RPMI7951 (cell line): ENCODE measurements at places on chromosomes 6 and 20. TPM values are rescaled to one million over a fixed set of nuclear protein-coding genes. Genes with fewer than 3 reads are reported as not detected.

DNA sequence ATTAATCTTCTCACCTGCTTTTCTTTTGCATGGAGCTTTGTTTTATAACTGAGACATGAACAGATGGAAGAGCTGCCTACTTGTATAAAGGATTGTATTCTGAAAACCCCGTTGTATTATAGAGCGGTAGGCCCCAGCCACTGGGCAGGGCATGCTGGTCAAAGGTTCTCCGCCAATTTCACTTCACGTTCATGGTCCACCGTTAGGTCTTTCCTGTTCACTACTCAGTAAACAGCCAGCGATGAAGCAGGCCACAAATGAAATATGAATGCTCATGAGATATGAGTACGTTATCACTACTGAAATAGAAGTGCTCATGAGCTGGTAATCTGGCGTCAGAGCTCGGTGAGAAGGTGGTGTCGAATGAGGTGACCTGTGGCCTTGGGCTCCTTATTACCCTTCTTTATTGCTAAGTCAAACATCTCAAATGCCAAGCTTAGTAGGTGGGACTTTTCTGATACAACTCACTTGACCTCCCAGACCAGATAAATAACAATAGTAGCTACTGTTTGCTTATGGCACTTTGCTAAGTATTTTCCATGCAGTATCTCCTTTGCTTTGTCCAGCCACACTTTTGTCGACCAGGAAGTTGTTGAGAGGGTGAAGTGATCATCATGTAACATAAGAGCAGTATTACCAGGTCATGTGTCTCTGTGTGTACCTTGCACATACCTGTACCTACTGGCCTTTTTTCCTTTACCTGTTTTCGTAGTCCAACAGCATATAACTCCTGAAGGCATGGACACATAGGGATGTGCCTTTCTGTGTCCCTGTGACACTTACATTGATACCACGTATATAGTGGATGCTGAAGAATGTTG is 16.7 kb downstream of the EDN3 start:
- no peak for DNase-seq

DNA sequence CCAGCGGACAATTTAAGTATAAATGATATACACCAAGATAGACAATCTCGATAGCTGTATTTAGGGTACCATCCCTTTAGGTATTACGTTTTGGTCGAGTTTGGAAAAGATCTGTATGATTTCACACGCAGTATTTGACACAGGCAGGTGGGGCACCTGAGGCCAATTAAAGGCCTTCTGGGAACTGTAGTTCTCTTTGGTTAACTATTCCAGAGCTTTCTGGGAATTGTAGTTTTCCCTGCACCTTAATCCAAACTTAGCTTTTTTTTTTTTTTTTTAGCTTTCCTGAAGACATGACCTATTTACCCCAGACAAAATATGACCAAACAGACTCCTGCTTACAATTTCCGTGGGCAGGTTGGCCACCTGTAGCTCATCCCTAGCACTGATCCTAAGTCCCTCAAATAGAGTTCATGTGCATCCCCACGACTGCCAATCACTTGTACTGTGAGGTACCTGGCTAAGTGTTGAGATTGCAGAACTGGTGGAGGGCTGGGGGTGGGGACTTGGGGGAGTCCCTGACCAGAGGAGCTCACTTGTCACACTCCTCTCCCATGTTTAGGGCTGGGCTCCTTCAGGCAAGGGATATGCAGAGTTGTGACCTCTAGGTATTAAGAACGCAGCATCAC is 999 bp upstream of the EHMT2 start:
- DNase-seq = peak; percentile 39

DNA sequence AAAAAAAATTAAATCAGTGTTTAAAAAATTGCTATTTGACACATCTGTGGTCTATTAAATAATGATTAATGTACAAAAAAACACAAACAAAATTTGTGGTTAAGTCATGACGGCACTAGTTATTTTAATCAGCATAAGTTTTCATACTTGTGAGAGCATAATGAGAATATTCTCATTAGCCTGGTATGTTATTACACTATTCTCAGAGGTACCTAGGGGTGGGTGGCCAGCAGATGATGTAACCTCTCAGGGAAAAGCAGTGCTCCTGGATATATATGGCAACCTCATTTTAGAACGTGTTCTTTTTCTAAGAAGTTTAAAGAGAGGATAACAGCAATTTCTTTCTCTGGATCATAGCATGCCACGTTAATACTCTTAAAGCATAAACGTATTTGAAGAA is 109.2 kb downstream of the GJA1 start:
- DNase-seq = no peak

- peak; percentile 55 for DNase-seq
Measured at GRCh38 chr20:24633521-24633920, 164.1 kb downstream of the SYNDIG1 start.

DNA sequence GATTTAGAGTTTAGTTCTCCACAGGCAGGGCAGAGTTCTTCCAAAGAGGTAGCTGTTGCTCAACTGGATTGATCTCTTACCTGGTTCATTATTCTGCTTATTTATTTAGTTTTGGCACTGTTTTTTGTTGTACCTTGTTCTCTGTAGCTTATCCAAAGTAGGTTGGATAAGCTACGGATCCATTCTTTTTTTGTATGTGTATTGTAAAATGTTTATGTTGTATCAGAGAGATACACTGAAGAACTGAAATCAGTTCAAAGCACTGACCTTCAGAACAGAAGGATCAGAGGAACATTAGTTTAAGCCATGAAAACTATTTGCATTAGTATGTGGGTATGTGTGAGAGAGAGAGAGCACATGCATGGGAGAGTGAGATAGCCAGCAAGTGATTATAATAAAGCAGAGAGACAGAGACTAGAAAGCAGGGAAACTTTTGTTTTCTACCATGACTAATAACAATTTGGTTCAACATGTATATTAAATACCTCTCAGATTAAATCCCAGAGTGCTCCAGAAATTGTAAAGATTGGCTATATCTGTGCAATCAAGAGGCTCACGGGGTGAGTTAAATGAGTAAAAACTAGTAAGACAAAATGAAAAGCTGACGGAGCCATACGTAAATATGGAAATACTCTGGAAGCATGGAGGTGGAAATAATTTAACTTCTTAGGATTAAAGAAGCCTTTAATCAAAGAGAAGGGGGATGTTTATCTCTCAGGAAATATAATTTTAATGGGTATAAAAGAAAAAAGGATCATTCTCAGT is 40.2 kb downstream of the ITCH start:
- DNase-seq = no peak

- no peak for DNase-seq
Measured at GRCh38 chr6:149884215-149884614, 13.7 kb downstream of the RAET1E start.

GRCh38 chr6:141848029-141848890 is 284.5 kb upstream of the GJE1 start:
- DNase-seq = no peak

GRCh38 chr6:30465595-30466306 is 23.6 kb upstream of the HLA-E start:
- no peak for DNase-seq

DNA sequence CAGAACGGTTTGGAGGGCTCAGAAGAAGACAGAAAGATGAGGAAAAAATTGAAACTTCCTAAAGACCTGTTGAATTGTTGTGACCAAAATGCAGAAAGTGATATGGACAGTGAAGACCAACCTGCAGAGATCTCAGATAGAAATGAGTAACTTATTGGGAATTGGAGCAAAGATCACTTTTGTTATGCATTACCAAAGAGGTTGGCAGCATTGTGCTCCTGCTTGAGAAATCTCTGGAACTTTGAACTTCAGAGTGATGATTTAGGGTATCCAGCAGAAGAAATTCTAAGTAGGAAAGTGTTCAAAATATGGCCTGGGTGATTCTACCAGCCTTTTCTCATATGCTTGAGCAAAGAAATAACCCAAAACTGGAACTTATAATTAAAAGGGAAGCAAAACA is 136.0 kb downstream of the GJA1 start:
- DNase-seq = no peak

DNA sequence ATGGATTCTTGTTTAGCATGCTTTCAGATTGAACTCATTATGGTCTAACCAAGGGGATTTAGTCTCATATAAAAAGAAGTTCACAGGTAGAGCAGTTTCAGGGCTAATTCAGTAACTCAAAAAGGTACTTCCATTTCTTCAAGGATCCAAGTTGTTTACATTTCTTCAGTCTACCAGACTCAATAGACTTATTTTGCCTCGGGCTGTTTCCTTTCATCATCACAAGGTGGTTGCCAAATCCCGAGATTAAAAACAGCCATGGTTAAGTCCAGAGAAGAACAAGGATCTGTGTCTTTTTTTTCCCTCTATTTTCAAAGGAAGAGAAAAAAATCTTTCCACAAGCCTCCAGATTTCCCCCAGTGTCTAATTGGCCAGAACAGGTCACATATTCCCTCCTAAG is 69.8 kb upstream of the SNX9 start:
- peak; percentile 75 for DNase-seq

- DNase-seq = no peak
Measured at GRCh38 chr6:166305562-166306117, 2.6 kb downstream of the PRR18 start.

GRCh38 chr20:32516583-32517517 is 68.3 kb downstream of the NOL4L start:
- DNase-seq = peak; percentile 59

DNA sequence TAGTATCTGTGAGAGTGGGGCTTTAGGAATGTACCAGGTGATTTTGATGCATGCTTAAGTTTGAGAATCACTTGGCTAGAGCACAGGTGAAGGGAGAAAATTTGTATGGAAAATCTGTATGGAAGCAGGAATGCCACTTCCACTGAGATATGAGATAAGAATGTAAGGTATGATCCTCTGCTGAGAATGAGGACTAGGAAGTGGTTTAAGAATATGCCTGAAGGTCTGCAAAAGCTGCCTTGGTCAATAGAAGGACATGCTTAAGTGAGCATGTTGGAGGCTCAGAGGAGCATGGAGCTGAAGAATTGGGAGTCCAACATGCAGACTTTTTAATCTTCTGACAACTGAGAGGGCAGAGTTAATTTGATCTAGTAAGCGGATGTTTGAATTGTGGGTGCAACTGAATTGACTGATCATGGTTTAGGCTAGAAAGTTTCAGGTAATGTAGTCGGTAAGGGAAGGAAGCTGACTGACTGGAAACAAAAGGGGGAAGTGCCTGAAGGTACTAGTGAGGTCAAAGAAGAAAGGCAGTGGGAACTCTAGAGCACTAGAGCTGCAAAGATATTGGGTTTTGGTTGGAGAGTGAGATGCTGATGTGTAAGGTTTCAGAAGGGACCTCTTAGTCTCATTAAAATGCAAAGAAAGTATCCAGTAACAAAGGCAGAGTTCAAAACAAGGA is 28.6 kb upstream of the NOTCH4 start:
- no peak for DNase-seq

GRCh38 chr6:33983109-33983716 is 162.7 kb downstream of the GRM4 start:
- peak; percentile 66 for DNase-seq

GRCh38 chr6:155534678-155535077 is 79.0 kb upstream of the NOX3 start:
- DNase-seq = no peak

- DNase-seq = no peak
Measured at GRCh38 chr6:34374069-34374468, 18.4 kb downstream of the NUDT3 start.

GRCh38 chr20:48690888-48691287 is 136.9 kb downstream of the PREX1 start:
- DNase-seq = no peak

DNA sequence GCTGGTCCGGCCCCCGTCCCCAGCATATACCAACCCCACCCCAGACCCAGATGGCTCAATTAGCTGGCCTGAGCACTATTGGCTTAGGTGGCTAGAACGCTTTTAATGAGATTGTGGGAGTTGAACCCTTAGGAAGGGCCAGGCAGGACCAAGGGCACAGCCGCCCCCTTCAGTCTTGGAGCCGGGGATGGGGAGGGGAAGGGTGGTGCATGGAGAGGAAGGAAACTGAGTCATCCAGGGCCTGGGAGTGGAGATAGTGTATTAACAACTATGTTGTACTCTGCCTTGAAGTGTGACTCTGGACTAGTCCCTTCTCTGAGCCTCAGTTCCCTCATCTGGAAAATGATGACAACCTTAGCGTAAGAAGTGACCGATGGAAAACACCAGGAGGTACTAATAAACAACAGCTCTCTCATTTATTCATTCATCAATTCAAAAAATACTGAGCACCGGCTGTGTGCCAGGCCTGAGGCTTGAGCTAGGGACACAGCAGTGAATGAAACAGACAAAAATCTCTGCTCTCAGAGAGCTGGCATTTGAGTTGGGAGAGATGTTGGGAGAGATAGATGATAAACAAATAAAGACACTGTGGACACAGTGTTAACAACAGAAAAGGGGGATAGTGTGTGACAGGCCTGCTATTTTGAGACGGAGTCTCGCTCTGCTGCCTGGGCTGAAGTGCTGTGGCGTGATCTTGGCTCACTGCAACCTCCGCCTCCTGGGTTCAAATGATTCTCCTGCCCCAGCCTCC is 11.5 kb downstream of the PEDS1 start:
- no peak for DNase-seq

- no peak for DNase-seq
Measured at GRCh38 chr6:8930009-8930408, 494.7 kb upstream of the SLC35B3 start.

DNA sequence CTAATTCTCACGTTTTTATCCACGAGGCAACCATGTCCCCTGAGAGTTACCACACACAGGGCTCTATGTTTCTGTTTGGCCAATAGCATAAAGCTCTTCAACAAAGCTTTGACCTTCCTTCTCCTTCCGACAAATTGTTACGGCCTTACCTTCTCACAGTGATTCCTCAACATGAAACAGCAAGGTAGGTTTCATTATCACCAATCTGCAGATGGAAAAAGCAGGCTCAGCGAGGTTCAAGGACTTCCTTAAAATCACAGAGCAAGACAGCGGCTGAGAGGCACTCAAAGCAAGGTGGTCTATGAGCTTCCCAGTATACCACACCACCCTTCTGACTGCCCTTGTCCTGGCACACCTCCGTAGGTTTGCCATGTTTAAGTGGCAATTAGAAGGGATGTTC is 360.0 kb downstream of the CD83 start:
- DNase-seq = no peak

Gene VIP
- total RNA-seq = not detected in 2 replicates

Gene GATA5
- total RNA-seq = not detected in 2 replicates

Gene ERVFRD-1
- total RNA-seq = not detected in 2 replicates

Gene CNR1
- total RNA-seq = 2.5 and 3.4 TPM in 2 replicates

Gene HELZ2
- 13.3 and 23.4 TPM in 2 replicates for total RNA-seq

Gene CD93
- total RNA-seq = under 0.01 TPM in 1 of 2 replicates, not detected in the other

Gene ABCC10
- total RNA-seq = 12.0 and 12.2 TPM in 2 replicates

Gene REV3L
- total RNA-seq = 18.6 and 22.8 TPM in 2 replicates

Gene EYA2
- 0.10 TPM in 1 of 2 replicates, not detected in the other for total RNA-seq

Gene EFCAB8
- 0.10 and 1.1 TPM in 2 replicates for total RNA-seq

Gene ATP6V1G2
- total RNA-seq = 2.3 and 2.6 TPM in 2 replicates

Gene BNIP5
- total RNA-seq = not detected in 2 replicates

Gene CPNE5
- not detected in 2 replicates for total RNA-seq

Gene SLA2
- not detected in 2 replicates for total RNA-seq

Gene NINL
- total RNA-seq = 6.2 and 6.4 TPM in 2 replicates

Gene NR2E1
- 0.10 TPM in 1 of 2 replicates, not detected in the other for total RNA-seq

Gene EPHA7
- total RNA-seq = not detected in 2 replicates

Gene OTOR
- not detected in 2 replicates for total RNA-seq

Gene CARMIL1
- 6.8 and 9.5 TPM in 2 replicates for total RNA-seq
